NCI-H1105 treated with DMSO at 0.1 percent for 48 hours (cell line): ENCODE measurements at places on chromosomes 6 and 20.

DNA sequence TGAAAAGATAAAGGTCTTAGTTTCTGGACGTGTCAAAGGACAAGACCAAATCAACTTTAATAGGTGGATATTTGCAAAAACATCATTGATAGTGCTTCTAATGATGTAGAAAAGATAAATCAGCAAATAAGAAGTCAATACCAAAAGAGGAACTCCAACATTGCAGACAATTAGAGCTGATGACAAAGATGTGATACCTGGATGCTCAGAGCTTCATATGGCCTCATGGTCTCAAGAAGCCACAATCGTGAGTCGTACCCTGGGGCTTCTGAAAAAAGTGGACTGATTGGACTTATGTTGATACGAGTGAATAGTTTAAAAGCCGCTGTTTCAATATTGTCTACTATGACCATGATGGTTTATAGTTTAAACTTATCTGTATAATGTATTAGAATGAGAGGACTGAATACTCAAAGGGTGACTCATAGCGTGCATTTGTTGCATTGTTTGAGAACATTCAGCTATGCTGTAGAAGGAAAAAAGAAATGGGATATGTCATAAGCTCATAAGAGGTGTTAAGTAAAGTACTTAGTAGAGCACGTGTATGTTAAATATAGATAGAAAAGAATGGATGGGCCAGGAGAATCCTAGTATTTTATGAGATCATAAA lies 54.6 kb upstream of the RIPOR2 start:
- DNase-seq = no peak

DNA sequence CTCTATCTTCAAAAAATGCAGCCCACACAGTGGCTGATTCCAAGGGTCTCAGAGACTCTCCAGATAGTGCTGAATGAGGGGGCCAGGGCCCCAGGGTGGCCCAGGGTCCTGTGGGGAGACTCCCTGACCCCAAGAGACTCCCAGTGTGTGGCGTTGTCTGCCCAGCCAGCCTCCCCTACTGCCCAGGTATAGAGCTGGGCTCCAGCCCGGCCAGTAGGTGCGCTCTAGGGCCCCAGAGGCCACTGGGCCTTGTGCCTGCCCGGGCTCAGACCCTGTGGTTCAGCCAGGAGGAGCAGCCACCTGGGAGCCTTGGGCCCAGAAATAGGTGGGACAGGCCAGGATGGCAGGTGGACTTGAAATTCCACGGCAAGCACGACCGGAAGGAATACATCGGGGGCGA lies 30.3 kb upstream of the GATA5 start:
- no peak for DNase-seq

- no peak for DNase-seq
Observed at GRCh38 chr20:17835240-17835933, 133.2 kb downstream of the SNX5 start.

DNA sequence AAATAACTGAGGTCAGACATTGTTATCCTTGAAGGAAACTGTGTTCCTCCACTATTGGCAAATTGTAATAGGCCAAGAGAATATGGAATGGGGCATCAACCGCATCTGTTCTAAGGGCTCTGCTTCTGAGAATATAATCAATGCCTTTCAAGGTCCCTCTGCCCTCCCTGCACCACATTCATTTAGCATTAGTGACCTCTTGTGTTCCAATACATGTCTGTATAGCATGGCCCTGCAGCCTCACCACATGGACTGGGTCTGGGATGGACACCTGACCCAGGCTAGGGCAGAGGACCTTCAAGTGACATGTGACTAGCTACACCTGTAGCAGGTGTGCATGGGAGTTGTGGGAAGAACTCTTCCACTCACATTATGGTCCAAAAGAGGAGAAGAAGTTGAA lies 14.2 kb downstream of the BTN3A1 start:
- no peak for DNase-seq

GRCh38 chr20:21995461-21995860 lies 290.0 kb downstream of the PAX1 start:
- no peak for DNase-seq

DNA sequence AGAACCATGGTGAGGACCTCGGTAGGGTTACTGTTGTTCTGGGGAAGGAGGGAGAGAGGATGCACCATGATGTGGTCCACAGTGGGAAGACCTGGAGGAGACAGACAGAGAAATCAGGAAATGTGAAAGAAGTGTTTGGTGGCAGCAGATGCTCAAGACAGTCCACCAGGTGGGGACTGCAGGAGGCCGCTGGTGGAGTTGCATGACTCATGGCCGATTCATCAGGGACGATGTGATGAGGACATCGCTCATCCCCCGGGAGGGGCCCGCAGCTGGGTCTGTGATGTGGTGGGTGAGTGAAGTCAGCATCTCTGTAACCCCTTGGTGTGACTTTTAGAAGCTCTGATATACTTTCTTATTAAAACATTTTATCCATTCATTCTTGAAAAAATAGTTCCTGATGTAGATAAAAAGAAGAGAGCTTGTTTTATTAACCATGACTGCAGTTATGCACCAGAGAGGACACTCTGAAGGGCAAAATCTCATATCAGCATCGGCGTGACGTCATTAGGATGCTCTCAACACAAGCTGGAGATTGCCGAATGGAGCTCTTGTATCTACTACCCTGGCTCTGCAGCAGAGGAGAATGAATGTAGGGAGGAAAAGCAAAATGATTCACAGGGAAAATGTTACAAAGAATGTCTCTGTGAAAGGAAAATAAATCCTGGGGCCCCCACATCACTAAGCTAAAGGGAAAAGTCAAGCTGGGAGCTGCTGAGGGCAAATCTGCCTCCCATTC lies 71.2 kb downstream of the RAMACL start:
- DNase-seq = no peak
